Left ventricle myocardium superior (tissue), 1 donor: ENCODE measurements at places on chromosomes 2 and 18.

- no peak for DNase-seq
These were observed 108.4 kb upstream of the YPEL5 start for GRCh38 chr2:30038419-30038818.

GRCh38 chr2:74947703-74948102 is 10.7 kb upstream of the POLE4 start:
- DNase-seq = no peak

- DNase-seq = no peak
These were observed 2.4 kb downstream of the C2orf42 start for GRCh38 chr2:70188460-70188859.

DNA sequence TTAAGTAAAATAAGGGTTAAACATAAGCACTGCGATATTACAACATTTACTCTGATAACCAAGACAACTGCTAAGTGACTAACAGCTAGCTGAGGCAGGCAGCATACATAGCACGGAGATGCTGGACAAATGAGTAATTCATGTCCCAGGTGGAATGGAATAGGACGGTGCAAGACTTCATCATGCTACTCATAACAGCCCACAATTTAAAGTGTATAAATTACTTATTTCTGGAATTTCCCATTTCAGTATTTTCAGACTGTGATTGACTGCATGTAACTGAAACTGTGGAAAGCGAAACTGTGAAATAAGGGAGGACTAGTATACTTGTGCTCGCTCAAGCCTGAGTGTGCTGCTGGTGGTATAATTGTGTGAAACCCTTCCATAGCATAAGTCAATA is 12.9 kb downstream of the IER3IP1 start:
- DNase-seq = no peak

GRCh38 chr2:99640635-99641151 is 150.9 kb upstream of the REV1 start:
- DNase-seq = no peak

- DNase-seq = no peak
These were observed 22.2 kb upstream of the TMEM87B start for GRCh38 chr2:112032689-112033465.

DNA sequence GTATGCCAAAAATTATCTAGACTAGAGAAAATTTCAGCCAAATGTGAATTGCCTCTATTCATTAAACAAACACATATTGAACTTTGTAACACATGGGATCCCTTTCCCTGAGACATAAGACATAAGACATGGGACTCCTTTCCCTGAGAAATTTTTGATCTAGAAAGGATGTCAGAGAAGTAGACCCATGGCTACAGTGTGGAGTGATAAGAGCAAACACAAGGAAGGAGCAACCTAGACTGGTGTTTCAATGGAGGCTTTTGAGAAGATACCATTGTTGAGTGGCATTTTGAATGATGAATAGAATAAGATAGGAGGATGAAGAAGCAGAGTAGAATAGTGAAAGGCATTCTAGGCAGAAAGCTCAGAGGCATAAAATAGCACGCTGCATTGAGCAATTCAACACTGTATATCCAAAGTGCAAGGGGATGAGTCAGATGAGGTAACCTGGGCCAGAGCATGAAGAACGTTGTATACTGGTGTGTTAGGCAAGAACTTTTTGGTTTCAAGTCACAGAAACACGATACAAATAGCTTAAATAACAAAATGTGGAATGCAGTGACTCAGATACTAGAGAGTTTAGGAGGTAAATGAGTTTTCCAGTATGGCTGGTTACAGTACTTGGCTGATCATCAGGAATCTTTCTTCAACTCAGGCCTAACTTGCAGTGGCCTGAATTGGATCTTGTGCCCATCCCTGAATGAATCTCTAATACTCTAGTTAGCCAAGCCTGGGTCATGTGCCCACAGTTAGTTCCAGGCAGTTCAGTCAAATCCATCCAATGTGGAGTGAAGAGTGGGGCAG is 129.8 kb upstream of the TANK start:
- DNase-seq = no peak
